Substantia nigra (tissue), 51 donors: ENCODE measurements at places on chromosomes 5 and 9.

GRCh38 chr5:139904566-139904815 is 108.9 kb downstream of the PSD2 start:
- no peak for DNase-seq

DNA sequence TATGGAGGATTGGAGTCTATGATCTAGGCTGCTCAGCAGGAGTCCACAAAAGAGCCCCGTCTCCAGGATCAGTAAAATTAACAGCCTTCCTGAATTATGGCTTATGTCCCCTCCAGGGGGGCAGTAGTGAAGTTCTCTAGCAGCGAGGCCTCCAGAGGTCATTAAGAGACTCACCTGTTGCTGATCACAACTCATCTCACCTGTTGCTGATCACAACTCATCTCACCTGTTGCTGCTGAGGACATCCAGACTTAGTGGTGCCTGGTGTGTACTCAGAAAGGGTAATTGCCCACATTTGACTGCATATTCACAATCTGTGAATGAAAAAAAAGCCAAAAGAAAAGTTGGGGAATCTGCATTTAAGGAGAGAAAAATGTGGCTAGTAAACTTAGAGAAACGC is 129.5 kb downstream of the SMARCA2 start:
- DNase-seq = no peak

GRCh38 chr5:2266641-2267240 is 384.0 kb upstream of the IRX4 start:
- no peak for DNase-seq

DNA sequence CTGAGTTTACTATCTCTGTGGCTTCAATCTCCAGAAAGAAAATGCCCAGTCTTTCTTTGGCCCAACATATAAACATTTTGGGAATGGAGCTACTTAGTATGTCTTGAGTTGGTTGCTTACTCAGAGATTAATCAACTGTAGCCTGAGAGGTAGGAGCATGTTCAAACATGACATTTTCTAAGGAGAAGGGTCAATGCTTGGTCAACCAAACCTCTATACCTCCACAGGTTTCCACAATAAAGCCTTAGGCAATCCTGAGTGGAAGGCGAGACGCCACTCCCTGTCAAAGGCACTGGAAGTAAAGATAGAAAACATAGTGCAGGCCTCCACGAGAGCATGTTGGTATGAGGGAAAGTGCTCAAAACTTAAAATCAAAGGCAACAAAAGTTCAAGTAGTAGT is 411.4 kb downstream of the KCTD16 start:
- DNase-seq = no peak

- no peak for DNase-seq
Measured at GRCh38 chr9:99274495-99274894, 52.4 kb downstream of the SEC61B start.

DNA sequence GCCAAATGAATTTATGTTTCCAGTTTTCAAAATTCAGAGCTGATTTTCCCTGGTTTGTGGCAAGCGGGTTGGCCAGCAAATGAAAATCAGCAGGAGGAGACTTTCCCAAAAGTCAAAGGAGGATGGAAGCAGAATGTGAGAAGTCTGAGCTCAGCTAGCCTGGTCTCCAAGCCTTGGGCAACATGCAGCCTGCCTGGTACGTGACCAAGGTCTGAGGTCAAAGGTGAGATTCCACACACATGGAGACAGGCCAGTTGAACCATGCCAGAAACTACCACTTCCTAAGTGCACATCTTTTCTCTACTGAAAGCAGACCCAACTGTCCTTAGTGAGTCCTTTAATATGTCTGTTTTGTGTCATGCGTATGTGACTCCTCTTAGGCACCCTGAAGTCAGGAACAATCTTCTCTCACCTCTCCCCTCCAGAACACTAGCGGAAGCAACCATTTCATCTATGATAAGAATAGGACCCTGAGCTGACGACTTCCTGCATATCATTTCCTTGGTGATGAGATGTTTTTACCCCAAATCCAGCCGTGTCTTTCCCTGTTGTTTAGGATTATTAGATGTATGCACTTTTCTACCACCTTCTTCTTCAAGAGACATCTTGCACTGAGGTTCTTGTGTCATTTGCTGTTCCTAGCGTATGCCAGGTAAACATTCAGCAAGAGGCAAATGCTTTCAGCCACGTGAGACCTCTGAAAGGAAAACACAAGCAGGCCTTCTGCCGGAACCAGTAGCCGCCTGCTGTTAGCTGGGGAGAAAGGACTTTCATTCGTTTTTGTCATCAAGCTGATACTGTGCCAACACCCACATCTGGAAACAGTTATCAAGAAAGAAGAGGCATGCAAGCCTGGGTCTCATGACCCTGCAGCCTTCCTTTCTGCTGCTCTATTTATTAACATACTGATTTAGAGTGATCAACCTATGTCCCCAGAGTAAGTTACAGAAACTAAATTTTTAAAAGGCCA is 9.7 kb upstream of the TGFBI start:
- DNase-seq = no peak

- no peak for DNase-seq
Measured at GRCh38 chr9:20729523-20729922, 45.5 kb downstream of the FOCAD start.

DNA sequence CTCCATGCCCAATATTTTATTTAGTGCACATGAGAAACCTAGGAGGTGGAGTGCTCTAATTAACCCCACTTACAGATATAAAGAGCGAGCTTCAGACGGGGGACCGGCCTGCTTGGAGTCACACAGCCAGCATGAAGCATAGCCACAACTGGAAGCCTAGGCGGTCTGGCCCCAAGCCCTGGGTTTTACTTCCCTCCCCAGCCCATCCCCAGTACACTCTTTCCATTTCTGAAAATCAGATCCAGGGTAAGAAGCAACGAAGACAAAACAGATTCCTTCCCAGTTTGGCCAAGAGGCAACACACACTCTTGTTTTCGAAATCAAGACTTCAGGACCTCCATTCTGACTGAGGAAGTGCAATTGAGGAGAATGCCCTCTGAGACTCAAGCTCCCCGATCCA is 27.1 kb downstream of the KCNMB1 start:
- DNase-seq = no peak

DNA sequence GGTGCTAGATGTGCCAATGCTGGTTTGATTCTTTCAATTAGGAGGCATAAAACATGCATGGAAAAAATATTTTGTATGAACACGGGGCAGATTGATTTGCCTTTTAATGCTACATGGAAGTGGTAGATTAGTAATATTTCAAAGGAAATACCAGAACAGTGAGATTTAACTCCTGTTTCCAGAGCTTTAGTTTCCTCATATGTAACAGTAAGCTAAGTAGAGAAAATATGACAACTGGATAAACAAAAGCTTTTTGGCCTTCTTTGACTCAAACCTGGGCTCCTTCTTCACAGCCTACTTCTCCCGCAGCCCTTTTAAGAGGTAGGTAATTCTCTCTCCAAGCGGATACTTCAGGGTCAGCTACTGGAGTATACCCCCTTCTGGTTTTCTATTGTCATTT is 254.2 kb upstream of the TRPC7 start:
- DNase-seq = no peak

DNA sequence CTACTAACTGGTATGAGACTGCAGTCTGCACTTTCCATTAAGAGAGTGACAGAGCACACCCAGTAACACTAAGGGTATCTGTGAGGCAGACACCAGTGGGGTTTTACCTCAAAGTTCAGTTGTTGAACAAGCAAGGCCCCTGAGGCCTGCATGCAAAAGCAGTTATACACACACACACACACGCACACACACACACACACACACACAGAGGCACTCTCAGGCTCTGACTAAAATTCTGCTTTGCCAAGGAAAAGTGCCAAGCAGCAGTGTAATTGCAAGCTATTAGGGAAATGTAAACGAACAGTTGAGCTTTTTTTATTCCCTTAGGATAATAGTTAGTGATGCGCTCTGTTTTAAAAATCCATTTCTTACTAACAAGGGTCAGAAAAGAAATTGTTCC is 377.1 kb downstream of the SPOCK1 start:
- DNase-seq = no peak

- no peak for DNase-seq
Measured at GRCh38 chr5:80714570-80715298, 60.0 kb upstream of the DHFR start.

- DNase-seq = no peak
Measured at GRCh38 chr5:157571357-157571827, 4.2 kb downstream of the ADAM19 start.

DNA sequence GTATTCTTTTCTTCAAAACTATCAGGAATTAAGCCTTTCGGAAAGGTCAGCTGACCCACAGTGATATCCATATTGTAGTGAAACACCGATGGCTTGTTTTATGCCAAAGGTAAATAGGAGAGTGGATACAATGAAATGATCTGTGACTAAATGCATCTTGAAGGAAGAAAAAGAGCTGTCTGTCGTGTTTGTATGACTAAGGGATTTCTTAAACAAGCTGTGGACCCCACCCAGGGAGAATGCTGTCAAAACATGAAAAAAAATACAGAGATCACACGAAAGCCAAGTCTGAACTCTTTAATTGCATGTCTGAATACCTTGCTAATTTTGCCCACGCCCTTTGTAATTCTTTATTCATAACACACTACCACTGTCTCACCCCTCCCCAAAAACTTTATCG is 286.4 kb upstream of the WWC1 start:
- no peak for DNase-seq

DNA sequence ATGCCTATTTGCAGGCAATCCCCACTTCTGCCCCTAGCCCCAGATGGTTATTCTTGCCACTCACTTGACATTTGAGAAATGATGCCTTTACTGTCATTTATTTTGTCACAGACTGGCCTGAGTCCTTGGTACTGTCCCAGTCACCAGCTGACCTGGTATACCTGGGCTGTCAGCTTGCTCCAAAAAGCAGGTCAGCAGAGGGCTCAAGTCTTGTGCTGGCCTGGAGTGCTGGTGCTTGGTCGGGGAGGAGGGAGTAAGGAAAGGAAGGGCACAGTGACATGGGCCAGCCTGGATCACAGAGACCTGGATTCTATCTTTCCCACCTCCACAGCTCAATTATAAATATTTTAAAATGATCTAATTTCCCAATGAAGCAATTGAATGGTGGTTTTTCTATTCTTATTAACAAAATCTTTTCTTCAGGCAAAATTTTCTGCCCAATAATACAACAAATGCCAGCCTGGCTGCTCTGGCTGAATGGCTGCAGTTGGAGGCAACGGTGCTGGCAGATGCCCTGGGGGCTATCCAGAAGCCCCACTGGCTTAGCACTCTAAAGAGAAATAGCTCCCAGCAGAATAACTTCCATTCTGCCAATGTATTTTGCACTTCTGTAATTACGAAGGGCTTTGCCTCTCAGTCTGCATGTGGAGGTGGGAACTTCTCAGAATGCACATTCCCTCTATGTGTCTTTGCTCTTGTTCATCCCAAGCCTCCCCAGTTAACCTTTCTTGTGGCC is 160.6 kb downstream of the GADD45G start:
- DNase-seq = no peak

DNA sequence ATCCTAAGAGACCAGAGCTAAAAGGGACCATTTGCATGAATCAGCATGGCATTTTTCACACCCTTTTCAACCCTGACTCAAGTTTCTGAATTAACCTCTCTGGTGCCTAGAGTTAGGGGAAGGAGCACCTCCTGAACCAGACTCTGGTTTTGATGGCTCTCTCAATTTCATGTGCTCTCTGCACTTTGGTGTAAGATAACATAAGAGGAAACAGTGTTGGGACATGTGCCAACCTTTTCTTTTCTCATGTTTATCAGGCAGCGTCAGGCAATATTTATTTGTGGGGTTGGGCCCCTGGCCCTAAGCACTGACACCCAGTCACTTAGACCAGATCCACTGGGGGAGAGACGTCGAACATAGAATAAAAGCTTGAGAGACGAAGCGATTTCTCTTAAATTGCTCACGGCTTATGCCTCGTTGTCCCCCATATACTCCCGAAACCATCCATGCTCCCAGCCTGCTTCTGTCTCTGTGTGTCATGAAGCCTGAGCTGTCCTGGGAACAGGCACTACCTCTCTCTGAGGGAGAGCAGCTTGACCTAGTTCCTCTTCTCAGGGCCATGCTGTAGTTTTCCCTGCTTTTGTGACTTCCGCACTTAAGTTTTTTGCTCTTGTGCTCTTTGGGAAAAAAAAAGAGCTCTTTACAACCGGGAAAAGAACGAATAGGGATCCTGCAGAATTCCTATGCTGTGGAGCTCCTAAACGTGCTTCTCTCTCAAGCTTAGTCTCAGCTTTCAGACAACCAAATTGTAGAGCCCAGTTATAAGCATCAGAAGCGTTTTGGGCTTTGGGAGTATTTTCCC is 195.7 kb downstream of the NR3C1 start:
- DNase-seq = no peak

GRCh38 chr5:17813214-17813613 is 179.0 kb downstream of the TAF11L14 start:
- no peak for DNase-seq

GRCh38 chr9:127654619-127655018 is 42.5 kb downstream of the STXBP1 start:
- DNase-seq = no peak

- DNase-seq = no peak
Measured at GRCh38 chr9:123998970-123999621, 12.5 kb upstream of the LHX2 start.

DNA sequence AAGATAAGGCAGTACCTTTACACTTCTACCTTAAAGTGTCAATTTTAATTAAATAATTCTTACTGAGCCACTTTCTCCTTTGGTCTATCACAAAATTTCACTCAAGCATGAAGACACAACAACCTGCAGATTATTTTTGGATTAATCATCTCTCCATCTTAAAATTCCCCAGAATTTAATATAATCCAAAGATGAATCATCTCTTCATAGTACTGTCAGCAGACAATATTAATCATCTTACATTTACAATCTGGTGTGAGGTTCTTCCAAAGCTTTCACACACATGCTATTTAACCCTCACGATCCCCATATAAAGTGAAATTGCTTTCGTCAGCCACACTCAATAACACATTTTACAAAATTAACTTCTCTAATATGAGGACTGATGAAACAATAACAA is 43.0 kb downstream of the LHFPL2 start:
- DNase-seq = no peak

DNA sequence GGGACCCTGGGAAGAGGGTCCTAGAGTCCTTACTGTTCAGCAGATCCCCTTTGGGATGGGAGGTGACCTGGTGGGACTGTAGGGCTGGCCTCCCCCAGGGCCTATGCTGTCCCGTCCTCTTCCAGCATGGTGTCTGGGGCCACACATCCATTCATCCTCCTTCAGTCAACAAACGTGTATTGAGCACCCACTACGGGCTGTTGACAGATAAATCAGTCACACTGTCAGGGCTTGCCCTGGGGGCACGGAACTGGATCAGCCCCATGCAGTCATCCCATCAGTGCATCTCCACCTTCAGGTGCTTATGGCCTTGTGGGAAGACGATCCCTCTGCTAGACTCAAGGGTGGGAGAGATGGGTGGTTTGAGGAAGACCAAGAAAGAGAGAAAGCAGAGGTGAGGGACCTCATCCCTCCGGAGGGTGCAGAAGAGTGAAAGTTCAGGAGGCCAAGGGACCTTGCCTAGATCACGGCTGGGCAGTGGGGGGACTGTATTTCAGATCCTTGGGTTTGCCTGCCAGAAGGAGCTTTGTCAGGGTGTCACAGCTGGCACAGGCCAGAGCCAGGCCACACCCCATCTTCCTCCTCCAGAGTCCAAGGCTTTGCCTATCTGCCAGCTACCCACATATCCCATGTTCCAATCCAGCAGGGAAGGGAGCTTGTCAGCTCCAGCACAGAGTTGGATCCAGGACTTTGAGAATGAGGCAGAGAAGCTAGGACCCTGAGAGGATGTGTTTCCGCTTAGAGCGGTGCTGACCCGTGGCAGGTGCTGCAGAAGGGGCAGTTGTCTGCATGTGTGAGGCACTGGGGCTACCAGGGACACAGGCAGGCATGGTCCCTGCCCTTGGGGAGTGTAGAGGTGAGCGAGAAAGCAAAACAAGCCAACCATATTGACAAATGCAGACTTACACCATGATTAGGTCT is 30.5 kb downstream of the COL27A1 start:
- no peak for DNase-seq
